Cardiac atrium fibroblast (primary cell): ENCODE measurements at places on chromosomes 11 and 22. TPM values are rescaled to one million over a fixed set of nuclear protein-coding genes. Genes with fewer than 3 reads are reported as not detected.

The C11orf16 gene
- total RNA-seq: not detected in 2 replicates

The FAT3 gene
- 0.18 and 0.49 TPM in 2 replicates for total RNA-seq

The MAPK8IP1 gene
- 11.4 and 19.1 TPM in 2 replicates for total RNA-seq

The SEC14L6 gene
- not detected in 2 replicates for total RNA-seq

The CRYBA4 gene
- total RNA-seq: not detected in 2 replicates

The SSTR3 gene
- total RNA-seq: not detected in 2 replicates

The ACTN3 gene
- under 0.01 TPM in 2 replicates for total RNA-seq

The VPS11 gene
- 16.8 and 26.4 TPM in 2 replicates for total RNA-seq

The PPP2R1B gene
- 17.1 and 24.1 TPM in 2 replicates for total RNA-seq

The FDXACB1 gene
- 0.97 and 2.0 TPM in 2 replicates for total RNA-seq

The LBHD1 gene
- total RNA-seq: 1.1 and 5.2 TPM in 2 replicates

The CDC42BPG gene
- total RNA-seq: under 0.01 TPM in 1 of 2 replicates, not detected in the other
